ENCODE measurements at places on chromosomes 12 and 14.

DNA sequence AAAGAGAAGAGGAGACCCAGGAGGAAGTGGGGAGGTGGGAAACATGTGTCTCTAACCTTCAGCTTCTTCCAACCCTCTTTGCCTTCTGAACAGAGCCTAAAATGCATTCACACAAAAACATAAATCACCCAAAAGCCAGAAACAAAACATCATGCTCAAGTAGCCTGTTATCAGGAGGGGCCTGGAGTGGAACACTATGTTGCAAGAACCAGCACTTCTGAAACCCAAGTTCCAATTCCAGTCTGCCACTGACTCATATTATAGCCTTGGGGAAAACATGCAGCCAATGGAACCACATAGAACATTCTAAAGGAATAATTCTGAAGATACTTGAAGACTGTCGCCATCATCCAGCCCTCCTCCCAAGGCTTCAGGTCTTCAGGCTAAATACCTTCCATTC is 169.8 kb upstream of the PLXNC1 start:
- no peak for DNase-seq

DNA sequence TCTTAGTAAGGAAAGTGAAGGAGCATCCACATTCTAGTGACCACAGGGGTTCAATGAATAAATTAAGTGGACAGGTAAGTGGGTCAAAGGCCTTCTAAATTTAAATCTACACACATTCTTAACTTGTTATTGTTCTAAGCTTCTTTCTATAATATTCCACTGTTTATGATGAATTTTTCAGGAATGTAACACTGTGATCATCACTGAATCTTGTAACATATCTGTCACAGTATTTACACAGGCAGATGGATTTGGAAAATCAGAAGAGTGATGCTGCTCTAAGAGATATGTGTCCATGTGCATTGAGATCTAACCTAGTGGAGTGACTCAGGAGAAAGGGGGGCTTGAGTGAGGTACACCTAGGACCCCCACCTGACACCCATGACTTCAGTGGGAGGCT is 115.4 kb upstream of the OVCH1 start:
- DNase-seq: no peak

DNA sequence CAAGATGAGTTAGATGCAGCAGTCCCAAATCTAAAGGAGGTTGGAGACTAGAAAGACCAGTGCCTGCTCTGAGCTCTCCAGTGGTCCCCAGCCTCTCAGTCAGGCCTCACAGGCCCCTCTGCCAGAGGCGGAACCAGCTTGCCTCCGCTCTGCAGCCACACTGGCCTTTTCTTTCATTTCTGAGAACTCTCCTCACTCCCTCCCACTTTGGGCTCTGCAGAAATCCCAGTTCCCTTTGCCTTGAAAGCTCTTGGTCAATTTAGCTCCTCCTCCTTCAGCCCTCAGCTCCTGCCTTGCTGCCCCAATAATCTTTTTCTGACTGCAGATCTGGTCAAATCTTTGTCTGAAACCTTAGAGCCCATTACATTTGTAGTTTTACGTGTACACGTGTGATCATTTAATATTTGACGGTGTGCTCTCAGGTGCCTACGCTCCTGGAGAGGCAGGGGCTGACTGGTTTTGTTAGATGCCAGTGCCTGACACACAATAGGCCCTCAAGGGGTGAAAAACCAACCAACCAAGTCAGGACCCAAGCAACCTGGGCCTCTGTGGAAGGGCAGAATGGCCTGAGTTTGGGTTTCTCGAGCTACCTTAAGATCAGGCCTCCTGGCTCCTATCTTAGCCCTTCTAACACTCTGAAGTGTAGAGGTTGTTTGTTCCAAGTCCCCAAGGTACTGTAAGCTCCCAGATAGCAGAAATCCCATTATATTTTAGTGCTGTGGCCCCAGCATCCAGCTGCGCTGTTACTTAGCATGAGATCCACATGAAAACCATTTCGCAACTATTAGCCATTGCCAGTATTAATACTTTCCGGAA is 1.1 kb upstream of the NUDT4 start:
- DNase-seq: no peak

GRCh38 chr12:26994109-26994508 is 20.1 kb downstream of the TM7SF3 start:
- no peak for DNase-seq

- DNase-seq: no peak
Observed at GRCh38 chr14:59570122-59570521, 6.5 kb downstream of the CCDC175 start.

DNA sequence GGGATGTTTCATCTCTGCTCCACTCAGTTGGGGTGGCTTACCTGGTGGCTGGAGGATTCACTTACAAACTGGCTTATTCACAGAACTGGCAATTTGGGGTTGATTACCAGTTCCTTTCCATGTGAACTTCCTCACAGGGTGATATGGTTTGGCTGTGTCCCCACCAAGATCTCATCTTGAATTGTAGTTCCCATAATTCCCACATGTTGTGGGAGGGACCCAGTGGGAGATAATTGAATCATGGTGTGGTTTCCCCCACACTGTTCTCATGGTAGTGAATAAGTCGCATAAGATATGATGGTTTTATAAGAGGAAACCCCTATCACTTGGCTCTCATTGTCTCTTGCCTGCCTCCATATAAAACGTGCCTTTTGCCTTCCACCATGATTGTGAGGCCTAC is 26.9 kb upstream of the IGF1 start:
- DNase-seq: no peak

DNA sequence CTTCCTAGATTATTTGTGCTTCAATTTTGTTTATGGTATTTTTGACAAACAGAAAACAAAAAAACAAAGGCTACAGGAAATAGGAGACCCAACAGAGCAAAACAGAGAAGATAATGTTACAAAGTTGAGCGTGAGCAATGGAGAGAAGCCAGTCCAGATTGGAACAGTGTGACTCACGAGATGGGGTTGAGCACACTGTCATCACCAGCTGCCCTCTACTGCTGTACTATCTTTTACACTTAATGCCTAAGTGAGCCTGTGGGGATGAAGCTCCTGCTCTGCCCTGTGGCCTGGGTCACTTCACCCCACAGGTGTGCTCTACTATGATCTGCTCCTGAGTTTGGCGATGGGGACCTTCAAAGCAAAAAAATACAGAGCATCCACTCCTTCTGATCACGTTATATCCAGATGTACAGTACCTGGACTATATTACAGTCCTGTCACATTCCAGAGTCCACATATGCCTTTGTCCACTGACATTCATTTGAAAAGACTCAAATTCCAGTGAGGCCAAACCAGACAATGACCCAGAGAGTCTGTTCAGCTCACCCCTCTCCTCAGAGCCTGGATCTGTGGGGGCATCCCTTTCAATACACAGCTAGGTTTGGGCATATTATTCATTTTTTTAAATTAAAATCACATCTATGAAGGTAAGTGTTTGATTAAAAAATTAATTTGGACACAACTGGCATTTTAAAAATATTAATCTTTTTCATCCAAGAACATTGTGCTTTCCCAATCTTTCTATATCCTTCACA is 4.4 kb downstream of the IPO8 start:
- DNase-seq: no peak

- no peak for DNase-seq
Observed at GRCh38 chr12:12749433-12749832, 32.3 kb downstream of the CDKN1B start.

DNA sequence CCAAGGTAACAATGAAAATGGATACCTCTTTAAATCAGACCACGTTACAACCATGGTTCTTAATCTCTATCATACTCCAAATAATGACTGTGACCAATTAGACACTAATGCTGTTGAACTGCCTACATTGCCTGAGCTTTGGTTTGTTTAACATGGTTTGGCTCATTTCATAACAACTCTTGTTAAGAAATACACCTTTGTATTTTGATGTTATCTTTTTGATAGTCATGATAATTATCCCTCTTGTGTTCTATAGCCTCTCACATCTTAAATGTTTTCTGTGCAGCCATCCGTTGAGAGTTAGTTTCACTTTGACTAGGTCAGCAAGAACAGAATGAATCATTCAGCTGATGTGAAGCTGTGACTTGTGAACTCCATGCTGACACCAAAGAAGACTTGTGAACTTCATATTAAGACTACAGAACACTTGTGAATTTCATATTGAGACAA is 75.5 kb upstream of the RERGL start:
- DNase-seq: no peak

GRCh38 chr14:75170772-75171171 is 5.6 kb downstream of the TMED10 start:
- no peak for DNase-seq

DNA sequence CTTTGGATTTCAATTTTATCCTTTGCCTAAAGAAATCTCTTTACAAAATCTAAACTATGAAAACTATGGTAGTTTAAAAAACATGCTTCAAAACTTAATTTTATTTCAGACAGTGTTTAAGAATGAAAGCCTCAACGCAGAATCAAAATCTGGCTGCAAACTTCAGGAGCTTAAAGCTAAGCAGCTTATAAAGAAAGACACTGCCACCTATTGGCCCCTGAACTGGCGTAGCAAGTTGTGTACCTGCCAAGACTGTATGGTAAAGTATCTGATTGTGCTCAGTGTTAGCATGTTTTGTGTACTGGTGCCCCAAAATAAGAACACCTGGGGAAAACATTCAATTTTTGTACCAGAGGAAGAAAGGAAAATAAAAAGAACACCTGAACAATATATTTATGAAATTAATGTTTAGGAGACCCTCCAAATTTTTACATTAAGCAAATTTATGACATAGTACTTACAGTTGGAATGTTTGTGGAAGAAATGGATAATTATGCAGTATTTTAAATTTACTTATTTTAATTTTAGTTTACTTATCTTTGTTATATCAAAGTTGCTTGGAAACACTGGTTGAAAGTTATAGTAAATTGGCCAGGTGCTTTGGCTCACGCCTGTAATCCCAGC is 12.2 kb downstream of the UBR7 start:
- DNase-seq: no peak

DNA sequence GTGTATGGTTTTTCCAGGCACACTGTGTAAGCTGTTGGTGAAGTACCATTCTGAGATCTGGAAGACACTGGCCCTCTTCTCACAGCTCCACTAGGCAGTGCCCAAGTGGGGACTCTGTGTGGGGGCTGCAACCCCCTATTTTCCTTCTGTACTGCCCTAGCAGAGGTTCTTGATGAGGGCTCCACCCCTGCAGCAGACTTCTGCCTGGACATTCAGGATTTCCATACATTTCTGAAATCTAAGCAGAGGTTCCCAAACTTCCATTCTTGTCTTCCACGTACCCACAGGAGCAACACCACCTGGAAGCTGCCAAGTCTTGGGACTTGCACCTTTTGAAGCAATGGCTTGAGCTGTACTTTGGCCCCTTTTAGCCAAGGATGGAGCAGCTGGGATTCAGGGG is 85.2 kb upstream of the PRMT8 start:
- no peak for DNase-seq

DNA sequence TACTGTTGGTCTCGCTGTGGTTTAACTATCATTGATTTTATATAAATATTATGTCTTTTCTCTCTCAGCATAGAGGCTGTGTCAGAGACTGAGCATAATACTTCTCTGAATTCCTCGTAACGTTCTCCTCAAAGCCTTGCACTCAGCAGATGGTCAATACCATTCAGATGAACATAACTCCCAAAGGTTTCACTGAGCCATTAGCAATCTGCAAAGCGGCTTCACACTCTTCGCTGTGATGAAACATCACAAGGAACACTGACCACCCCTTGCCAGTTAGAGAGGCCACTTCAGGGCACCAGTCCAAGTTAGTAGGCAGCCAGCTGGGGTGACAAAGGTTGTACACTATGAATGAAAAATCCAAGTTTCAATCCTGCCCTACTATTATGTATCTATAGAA is 30.1 kb upstream of the STON2 start:
- DNase-seq: no peak

DNA sequence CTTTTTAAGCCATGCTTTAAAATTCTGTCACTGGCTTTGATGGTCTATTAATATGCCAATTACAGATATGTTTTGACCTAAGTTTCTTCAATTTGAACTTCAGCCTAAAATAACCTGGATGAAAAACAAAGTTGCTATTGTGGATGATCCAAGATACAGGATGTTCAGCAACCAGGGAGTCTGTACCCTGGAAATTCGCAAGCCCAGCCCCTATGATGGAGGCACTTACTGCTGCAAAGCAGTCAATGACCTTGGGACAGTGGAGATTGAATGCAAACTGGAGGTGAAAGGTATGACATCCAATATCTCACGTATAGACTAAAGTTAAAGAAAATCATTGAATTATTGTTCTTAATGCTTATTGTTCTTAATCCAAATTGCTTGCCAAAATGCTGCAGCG is 17.2 kb upstream of the CHPT1 start:
- no peak for DNase-seq

GRCh38 chr12:114193474-114193873 is 212.5 kb downstream of the TBX5 start:
- DNase-seq: no peak
